Activated T-helper 1 cell treated with anti-CD3 and anti-CD28 coated beads, Interleukin-12 subunit alpha, Interleukin-12 subunit beta, Interleukin-2, Interleukin-4 antibody, amounts not matched to agents 30 ng/mL and 10 ng/mL and 1 ng/mL, durations not matched to agents 14 hours and 24 hours and 36 hours (primary cell): ENCODE measurements at places on chromosomes 1 and 21. TPM values are rescaled to one million over a fixed set of nuclear protein-coding genes. Genes with fewer than 3 reads are reported as not detected.

DNA sequence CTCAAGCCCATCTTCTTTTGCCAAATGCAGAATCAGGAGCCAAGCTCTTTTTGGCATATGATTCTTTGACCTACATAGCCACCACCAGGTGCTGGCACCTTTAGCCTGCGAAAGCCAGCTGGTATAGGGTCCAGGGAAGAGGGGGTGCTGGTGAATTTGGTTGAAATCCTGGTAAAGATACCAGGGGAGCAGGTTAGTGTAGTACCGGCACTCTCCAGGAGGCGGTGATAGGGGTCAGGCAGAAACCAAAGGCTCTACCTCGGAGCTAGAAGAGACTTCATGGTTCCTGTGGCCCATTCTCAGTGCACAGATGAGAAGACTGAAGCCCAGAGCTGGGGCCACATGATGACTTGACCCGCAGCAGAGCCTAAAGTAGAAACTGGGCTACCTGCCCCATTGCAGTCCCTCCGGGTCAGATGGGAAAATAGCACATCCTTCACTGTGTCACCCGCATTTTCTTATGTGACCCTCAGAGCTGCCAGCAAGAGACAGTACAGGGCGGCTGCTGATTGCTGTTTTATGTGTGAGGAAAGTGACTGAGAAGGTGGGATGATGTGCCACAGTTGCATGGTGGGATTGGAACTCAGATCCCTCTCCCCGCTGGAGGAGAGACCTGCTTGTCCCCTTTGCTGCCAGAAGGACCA, 36.0 kb upstream of the IL19 start:
- no peaks in the 10 kb centered on the region for H3K27me3 ChIP-seq
- peaks cover 61% of the 10 kb centered on the region for H3K4me1 ChIP-seq
- H3K27ac ChIP-seq: no peak overlapping the region
- no peak overlapping the region for H3K4me3 ChIP-seq
- DNase-seq: peak; percentile 56

- no peak overlapping the region for H3K4me3 ChIP-seq
- no peaks in the 10 kb centered on the region for H3K27me3 ChIP-seq
- peaks cover 28% of the 10 kb centered on the region for H3K4me1 ChIP-seq
- no peak for DNase-seq
Measured at GRCh38 chr1:26811057-26811456, 15.4 kb upstream of the ZDHHC18 start.

DNA sequence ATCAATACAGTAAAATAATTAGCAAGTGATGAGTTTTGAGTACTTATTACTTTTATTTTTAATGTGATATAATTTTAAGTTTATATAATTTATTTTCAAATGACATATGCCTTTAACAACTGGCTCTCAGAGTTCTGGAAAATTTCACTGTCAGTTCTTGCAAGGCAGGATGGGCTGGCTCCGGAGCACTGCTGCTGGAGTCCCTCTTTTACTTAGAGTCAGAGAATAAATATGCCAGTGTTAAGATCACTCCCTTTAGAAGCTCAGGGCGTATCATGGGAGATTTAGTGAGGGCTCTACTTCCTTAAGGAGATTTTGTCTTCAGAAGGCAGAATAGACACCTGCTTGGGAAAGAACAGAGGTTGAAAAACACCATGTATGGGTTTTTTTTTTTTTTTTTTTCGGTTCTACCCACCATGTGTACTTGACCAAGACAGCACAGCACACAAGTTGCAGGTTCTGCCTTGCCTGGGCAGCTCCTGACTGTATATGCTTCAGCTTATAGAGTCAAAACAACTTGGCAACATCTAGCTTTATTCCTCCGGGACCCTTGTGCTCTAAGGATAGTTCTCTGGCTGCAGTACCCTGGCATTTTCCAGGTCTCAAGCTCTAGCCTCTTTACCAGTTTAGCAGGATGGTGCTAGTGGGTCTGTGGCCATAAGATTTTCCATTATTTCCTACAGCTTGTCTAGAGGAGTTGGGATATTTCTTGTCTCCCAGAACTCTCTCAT, 29.7 kb upstream of the FMOD start:
- no peaks in the 10 kb centered on the region for H3K36me3 ChIP-seq
- H3K4me3 ChIP-seq: no peak overlapping the region
- peaks cover 18% of the 10 kb centered on the region for H3K27me3 ChIP-seq
- DNase-seq: no peak
- no peaks in the 10 kb centered on the region for H3K4me1 ChIP-seq
- H3K27ac ChIP-seq: no peak overlapping the region

DNA sequence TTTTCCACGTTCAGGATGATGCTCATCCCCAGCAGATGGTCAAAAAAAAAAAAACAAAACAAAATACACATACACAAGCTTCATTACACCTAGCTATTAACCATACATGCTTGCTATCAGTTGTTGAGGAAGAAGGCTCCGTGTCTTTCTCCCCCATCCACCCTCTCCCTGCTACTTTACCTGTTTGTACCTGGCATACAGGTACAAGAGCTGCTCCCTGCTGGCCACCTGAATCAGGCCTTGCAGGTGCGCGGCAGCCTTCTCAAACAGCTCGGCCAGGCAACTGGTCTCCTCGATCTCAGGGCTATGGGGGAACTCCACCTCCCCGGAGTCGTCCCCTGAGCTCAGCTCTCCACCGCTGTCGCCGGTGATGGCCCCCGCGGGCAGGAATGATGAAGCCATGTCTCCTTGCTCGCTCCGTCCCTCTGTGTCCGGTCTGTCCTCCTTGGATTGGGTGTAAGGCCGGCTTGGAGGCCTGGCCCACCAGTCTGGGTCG, 464 bp downstream of the ACBD6 start:
- DNase-seq: no peak
- peaks cover 3% of the 10 kb centered on the region for H3K27me3 ChIP-seq
- peak overlapping the region; percentile 97 for H3K4me3 ChIP-seq
- H3K36me3 ChIP-seq: peaks cover 11% of the 10 kb centered on the region
- H3K27ac ChIP-seq: peak overlapping the region; percentile 97
- H3K4me1 ChIP-seq: peaks cover 23% of the 10 kb centered on the region

DNA sequence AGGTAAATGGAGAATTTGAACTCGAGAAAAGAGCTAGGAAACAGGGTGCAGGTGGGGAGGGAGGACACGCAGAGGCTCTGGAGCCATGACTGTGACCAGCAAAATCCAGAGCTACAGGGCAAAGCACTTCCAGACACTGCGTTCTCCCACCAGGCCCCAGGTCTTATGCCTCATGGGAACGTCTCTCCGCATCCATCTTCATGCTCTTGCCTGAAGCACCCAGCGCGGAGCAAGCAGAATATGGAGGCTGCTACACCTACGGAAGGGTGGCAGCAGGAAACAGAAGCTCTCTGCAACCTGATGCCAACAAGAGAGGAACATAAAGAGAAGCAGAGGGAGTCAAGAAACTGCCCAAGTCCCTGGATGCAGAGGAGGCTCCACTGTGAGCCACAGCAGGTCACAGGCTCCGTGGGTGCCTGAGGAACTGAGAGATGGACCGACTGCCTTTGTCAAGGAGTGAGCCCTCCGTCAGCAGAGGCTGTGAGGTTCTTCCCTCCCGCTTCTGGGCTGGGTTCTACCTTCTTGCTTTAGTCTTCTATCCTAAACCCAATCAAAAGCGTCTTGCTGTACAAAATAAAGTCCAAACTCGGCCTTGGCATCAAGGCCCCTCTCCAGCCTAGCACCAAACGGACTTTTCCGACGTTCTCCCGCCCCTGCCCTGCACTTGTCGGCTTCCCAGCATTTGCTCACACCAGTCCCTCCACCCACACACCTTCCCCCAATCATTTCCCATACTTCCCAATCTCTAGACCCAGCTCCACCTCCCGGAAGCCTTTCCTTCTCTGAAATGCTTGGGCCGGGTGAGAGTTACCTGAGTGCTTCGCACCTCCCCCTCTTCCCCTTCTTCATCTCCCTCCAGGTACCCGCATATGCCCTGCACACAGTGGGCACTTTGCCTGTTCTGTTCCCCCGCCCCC, 930 bp downstream of the DHCR24 start:
- H3K27ac ChIP-seq: peak overlapping the region; percentile 87
- peak overlapping the region; percentile 96 for H3K4me3 ChIP-seq
- peak; percentile 6 for DNase-seq
- peaks cover 64% of the 10 kb centered on the region for H3K4me1 ChIP-seq

- H3K27me3 ChIP-seq: no peaks in the 10 kb centered on the region
- H3K4me3 ChIP-seq: no peak overlapping the region
- peaks cover 30% of the 10 kb centered on the region for H3K36me3 ChIP-seq
- no peak overlapping the region for H3K27ac ChIP-seq
- no peak for DNase-seq
- peaks cover 8% of the 10 kb centered on the region for H3K4me1 ChIP-seq
Measured at GRCh38 chr1:12314333-12314903, 84.6 kb downstream of the VPS13D start.

GRCh38 chr1:214184992-214185391, 96.0 kb upstream of the SMYD2 start:
- DNase-seq: no peak
- H3K4me3 ChIP-seq: no peak overlapping the region
- peaks cover 59% of the 10 kb centered on the region for H3K27me3 ChIP-seq
- H3K4me1 ChIP-seq: no peaks in the 10 kb centered on the region
- no peak overlapping the region for H3K27ac ChIP-seq
- H3K36me3 ChIP-seq: no peaks in the 10 kb centered on the region

GRCh38 chr1:9653491-9654050, 2.0 kb downstream of the PIK3CD start:
- H3K4me3 ChIP-seq: peak overlapping the region; percentile 95
- peak; percentile 28 for DNase-seq
- peak overlapping the region; percentile 97 for H3K27ac ChIP-seq
- H3K36me3 ChIP-seq: peaks cover 35% of the 10 kb centered on the region

- no peak overlapping the region for H3K4me3 ChIP-seq
- no peak for DNase-seq
- no peaks in the 10 kb centered on the region for H3K4me1 ChIP-seq
- H3K36me3 ChIP-seq: peaks cover 31% of the 10 kb centered on the region
Measured at GRCh38 chr1:54239631-54240031, 39.7 kb downstream of the MRPL37 start.

DNA sequence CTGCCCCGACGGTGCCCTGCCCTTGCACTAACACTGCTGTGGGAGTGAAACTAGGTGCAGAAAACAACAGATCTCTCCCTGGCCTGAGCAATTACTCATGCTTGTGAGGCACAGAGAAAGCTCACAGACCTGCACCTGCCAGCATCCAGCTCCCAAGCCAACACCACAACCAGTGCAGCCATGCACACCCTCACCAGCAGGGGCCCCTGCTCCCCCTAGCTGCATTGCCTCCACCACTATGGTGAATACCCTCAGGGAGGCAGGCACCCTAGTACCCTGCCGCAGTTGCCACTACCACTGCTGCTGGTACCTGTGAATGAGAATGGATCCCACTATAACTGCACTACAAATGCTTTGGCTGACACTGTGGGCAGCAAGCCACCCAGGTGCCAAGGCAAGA, 7.1 kb upstream of the DIRAS3 start:
- DNase-seq: no peak
- H3K4me3 ChIP-seq: no peak overlapping the region
- H3K36me3 ChIP-seq: no peaks in the 10 kb centered on the region
- H3K27ac ChIP-seq: no peak overlapping the region

- no peaks in the 10 kb centered on the region for H3K4me1 ChIP-seq
- DNase-seq: no peak
- no peak overlapping the region for H3K4me3 ChIP-seq
- H3K27ac ChIP-seq: no peak overlapping the region
Measured at GRCh38 chr1:192878249-192878648, 69.4 kb downstream of the RGS2 start.

- H3K27ac ChIP-seq: no peak overlapping the region
- H3K4me3 ChIP-seq: no peak overlapping the region
- peaks cover 8% of the 10 kb centered on the region for H3K4me1 ChIP-seq
Measured at GRCh38 chr1:232891071-232891470, 59.3 kb upstream of the NTPCR start.

DNA sequence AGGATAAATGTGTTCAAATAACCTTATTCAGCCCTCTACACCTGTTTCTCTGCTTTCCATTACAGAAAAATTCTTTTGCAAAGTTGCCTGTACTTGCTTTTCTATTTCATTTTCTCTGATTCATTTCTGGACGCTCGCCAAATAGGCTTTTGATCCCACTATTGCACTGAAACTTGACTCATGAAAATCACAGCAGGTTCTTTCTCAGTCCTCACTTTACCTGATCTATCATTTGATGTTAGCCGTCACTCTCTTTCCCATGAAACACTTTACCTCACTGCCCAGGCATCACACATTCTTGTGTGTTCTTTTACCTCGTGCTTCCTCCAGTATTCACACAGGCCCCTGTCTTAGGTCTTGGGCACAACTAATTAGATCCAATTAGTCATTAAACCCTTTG, 26.2 kb downstream of the HSPA13 start:
- DNase-seq: no peak
- no peaks in the 10 kb centered on the region for H3K4me1 ChIP-seq
- peaks cover 20% of the 10 kb centered on the region for H3K27me3 ChIP-seq
- H3K4me3 ChIP-seq: no peak overlapping the region

DNA sequence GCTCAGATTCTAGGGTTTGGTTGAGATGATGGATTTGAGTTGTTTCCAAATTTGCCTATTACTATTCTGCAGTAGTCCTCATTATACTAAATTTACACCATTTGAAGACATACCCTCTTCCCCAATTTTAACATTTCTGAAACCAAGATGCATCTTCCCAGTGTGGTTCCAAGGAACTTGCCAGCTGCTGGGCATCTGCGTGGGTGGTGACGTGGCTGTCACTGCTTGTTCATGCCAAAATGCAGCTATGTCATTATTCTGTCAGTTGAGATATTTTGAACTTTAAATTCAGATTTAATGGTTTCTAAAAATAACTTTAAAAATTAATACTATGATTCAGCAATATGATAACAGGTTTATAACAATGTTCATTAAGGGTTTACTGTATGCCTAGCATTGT, 1.2 kb downstream of the ZFP69 start:
- peaks cover 2% of the 10 kb centered on the region for H3K27me3 ChIP-seq
- H3K4me1 ChIP-seq: peaks cover 20% of the 10 kb centered on the region
- peak overlapping the region; percentile 71 for H3K27ac ChIP-seq
- peak overlapping the region; percentile 85 for H3K4me3 ChIP-seq

DNA sequence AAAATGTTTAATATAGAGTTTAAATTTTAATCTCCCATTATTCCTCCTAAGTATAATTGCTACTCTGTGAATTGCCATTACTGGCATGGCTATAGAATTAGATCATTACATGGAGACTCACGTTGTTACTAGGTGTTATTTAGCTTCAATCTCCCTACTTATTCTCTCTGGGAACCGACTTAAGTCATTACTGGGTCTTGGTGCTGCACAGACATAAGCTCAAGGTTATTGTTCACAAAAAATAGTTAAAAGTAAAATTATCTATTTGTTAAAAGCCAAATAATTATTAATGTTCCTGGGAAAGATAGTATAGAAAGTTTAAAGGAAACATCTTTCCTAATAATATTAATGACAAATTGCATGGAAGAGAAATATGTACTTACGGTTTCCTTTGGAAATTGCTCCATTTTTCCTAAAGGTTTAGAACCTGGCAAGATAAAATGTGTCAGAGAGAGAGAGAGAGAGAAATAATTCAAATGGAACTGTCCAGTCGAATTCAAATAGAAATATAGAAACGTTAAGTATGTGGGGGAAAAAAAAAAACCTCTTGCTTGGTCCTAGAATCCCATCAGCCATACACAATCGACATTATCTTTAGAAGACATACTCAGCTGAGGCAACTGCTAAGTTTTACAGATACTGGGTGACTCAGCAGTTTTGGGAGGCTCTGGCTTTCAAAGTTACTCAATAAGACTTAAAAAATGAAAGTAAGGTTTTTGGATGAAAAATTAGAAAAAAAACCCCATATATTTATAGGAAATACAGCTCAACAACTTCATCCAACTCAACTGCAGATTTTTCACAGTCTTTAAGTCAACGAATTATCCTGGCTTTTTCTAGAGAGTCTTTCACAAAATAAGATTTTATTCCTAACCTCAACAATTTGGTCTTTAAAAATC, at the start of gene SPTA1:
SPTA1 (minus strand) TSS at position 605 of the 899 bp plus-strand sequence; CDS start at position 407, 198 bp downstream.
- DNase-seq: no peak
- no peak within 1 kb of the TSS for H3K4me3 ChIP-seq
- peaks cover 2% of the 10 kb centered on the region for H3K27me3 ChIP-seq
- no peak within 1 kb of the TSS for H3K27ac ChIP-seq
- no peaks in the 10 kb centered on the region for H3K4me1 ChIP-seq
- H3K36me3 ChIP-seq: no peaks in the 10 kb centered on the region

DIO1 gene
- total RNA-seq: not detected in 2 replicates

HAX1 gene
- total RNA-seq: 122 and 123 TPM in 2 replicates

GCSAML gene
- total RNA-seq: 0.16 TPM in 1 of 2 replicates, not detected in the other

LYPD8 gene
- total RNA-seq: not detected in 2 replicates
